Activated CD4-positive, alpha-beta memory T cell treated with anti-CD3 and anti-CD28 coated beads for 36 hours (primary cell): ENCODE measurements at places on chromosomes 3 and 15.

- no peak for DNase-seq
Observed at GRCh38 chr3:46365737-46366524, 4.8 kb upstream of the CCR5 start.

- no peak for DNase-seq
Observed at GRCh38 chr3:8579096-8579495, 65.5 kb downstream of the SSUH2 start.

DNA sequence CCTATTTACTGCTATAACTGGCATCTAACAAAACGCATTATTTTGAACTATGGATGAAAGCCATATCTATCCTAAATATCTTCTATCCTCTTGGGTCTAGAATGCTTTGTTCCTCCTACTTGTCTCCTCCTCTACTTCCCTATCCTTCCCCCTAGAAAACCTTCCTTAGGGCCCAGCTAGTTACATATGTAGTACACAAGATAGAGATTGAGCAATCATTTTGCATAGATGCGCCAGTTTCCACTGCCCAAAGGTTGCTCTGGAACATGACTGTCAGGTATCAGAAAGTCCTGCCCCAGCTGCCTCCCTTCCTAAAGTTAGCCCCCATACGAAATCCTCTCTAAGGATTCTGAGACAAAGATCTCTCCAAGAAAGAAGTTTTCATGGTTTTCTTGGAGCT lies 55.1 kb downstream of the GPR160 start:
- DNase-seq = no peak

DNA sequence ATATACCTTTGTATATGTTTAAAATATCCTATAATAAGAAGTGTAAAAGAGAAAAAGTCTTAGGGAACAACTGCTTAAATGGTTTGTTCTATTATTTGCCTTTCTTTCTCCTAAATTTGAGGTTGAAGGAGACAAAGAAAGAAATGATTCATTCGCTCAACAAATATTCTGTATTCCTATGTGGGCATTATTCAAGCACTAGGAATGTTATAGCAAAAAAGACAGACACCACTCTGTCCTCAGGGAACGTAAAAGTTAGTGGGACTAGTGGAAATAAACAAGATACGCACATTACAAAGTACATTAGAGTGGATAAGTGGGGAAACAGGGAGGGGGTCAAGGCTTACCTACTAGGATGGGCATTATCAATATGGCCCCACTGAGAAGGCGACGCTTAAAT lies 332.2 kb downstream of the LPP start:
- no peak for DNase-seq

GRCh38 chr15:91891788-91892345 lies 38.4 kb downstream of the SLCO3A1 start:
- no peak for DNase-seq

- DNase-seq = no peak
Observed at GRCh38 chr15:56001471-56002078, 8.2 kb upstream of the NEDD4 start.

DNA sequence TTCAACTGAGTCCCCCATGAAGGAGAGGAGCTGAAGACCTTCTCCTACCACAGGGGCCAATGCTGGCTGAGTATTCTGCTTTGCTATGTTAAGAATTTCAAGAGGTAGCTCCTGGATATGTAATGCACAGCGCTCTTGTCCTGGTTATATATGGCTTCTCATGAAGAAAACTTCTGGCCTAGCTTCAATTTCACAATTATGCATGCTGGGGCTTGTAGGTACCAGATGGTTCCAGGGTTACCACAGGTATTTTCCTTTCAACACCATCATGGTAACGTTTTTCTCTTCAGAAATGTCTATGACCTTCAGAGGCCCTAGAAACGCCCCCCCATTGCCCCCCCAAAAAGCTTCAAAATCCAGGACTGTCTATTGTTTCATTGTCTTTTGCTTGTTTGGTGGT lies 311.7 kb upstream of the ICE2 start:
- no peak for DNase-seq

DNA sequence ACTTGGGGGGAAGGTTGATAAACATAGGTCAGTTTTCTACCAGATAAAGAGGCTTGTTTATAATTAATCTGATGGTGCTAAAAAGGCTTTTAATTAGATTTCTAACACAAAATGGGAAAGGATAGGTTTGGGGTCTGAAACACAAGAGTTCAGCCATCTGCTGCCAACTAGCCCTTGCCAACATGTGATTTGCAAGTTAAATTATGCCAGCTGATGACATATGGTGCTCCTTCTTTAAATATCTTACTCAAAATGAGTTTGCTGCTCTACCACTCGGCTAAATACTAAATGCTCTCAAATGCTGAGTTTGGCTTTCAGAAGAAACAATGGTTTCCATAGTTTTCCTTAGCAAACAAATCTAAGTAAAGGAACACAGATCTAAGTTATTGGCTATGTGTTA lies 557.8 kb upstream of the CCDC54 start:
- no peak for DNase-seq
